ENCODE measurements at places on chromosomes 13 and 19. TPM values are rescaled to one million over a fixed set of nuclear protein-coding genes. Genes with fewer than 3 reads are reported as not detected.
A peak's percentile ranks its signal among the peaks of the same experiment; 100 is the strongest.

DNA sequence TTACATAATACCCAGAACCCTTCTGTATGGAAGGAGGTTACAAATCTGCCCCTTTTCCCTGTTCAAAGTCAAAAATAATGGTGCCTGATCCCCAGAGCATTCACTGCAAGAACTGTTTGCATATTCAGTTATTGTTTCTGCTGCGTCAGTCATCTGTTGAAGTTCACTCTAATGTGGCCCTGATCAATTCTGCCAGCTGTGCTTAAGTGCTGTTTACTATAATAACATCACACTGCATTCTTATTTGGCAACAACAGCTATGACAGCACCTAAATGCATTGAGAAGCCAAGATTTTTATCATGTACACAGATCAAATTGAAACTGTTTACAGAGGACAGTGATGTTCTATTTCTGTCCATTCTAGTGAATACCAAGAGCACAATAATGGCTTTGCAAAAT is 115.9 kb downstream of the DACH1 start:
- DNase-seq, result no peak

- no peak for DNase-seq
Observed at GRCh38 chr13:44104969-44105368, 225.3 kb downstream of the LACC1 start.

The RFX1 gene
- polyA plus RNA-seq, result 7.0 TPM

DNA sequence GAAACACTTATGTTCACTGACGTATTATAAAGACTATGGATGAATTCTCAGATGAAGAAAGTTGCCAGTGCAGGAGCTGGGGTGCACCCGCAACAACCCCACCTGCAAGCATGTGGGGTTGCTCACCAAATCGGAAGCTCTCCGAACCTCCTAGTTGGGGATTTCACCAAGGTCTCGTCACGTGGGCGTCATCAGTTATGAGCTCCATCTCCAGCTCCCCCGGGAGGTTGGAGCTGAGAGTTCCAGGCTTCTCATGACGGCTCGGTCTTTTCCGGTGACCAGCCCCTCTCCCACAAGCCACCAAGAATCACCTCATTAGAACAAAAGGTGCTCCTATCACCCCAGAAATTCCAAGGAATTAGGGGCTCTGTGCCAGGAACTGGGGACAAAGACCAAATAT is 46.1 kb upstream of the TUBGCP3 start:
- DNase-seq, result no peak

The KCNJ14 gene
- 0.16 TPM for polyA plus RNA-seq

The PLK5 gene
- polyA plus RNA-seq, result 0.11 TPM

The GSX1 gene
- not detected for polyA plus RNA-seq

DNA sequence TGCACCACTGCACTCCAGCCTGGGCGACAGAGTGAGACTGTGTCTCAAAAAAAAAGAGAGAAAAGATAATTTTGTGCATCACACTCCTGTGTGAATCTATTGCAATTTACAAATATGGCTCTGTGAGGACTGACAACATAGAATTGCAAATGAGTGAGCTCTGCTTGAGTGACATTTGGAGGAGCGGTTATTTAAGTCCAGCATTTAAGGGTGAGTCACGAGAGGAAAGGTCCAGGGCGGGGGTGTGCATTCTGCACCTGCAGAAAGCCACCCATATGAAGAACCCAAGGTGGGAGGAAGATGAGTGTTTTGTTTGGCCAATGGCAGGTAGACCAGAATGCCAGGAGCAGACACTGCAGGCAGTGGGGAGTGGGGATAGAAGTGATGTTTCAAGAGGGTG is 58.5 kb downstream of the DGKH start:
- no peak for DNase-seq

- DNase-seq, result no peak
Observed at GRCh38 chr19:33866696-33867095, 70.0 kb downstream of the KCTD15 start.

DNA sequence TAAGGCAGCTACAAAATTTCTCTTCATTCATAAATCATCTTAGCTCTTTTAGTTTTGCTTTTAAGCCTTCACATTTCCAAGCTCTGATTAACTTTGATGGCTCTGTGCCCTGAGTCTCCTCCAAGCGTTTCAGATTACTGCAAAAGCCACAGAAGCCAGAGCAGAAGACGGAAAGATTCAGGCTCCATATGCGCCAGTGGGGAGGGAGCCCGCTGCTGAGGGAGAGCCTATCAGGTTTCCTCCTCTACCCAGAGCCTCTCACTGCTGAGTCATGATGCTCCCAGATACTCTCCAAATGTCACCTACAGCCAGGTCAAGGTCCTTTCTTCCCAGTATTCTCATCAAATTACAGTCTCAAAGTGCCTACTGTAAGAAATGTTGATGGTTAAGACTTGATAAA is 193.6 kb downstream of the RAP2A start:
- DNase-seq, result peak; percentile 81

GRCh38 chr13:28548872-28549271 is 53.9 kb upstream of the FLT1 start:
- DNase-seq, result no peak

GRCh38 chr13:76656500-76656899 is 229.7 kb downstream of the KCTD12 start:
- no peak for DNase-seq

The NKPD1 gene
- 0.07 TPM for polyA plus RNA-seq

DNA sequence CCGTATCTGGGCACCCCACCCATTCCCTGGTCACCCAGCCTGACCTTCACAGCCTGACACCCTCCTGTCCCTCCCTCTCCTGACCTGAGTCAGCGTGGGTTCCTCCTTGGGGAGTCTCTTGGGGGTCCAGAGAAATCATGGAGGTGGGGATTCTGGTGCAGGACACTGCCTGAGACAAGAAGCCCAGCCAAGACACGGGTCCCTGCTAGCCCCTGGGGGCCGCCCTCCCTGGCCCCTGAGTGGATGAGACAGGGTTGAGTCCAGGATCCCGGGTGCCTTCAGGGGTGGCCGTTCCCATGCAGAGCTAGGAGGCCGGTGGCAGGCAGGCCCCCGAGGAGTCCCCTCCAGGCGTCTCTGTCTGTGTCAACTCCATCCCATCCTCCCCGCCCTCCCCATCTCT is 1.6 kb downstream of the MAP2K7 start:
- DNase-seq, result peak; percentile 67

Data from right cardiac atrium (tissue), 5 donors.